ENCODE measurements at places on chromosomes 13 and 19.

DNA sequence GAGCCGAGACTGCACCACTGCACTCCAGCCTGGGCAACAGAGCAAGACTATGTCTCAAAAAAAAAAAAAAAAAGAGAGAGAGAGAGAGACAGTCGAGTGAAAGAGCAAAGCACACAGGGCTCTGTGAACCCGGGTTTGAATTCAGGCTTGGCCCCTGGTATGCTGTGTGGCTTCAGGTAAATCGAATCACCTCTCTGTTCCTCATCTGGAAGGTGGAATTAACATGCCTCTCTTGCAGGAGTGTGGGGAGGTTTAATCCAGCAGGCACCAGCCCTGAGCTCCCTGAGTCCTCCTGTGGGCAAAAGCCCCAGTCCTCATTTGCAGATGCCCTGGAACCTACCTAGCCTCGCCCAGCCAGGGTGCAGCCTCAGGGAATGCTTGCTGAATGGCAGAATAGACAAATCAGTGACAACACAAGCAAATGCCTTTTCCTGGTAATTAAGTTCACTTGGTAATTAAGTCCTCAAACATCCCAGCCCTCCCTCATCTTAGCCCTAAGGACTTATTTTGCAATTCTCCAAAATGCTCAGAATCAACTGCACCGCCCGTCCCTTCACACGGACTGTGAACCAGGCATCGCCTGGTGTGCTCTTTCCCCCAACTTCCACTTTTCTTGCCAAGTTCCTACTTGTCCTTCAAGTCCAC, 4.6 kb upstream of the ZNRF4 start:
- DNase-seq = no peak

DNA sequence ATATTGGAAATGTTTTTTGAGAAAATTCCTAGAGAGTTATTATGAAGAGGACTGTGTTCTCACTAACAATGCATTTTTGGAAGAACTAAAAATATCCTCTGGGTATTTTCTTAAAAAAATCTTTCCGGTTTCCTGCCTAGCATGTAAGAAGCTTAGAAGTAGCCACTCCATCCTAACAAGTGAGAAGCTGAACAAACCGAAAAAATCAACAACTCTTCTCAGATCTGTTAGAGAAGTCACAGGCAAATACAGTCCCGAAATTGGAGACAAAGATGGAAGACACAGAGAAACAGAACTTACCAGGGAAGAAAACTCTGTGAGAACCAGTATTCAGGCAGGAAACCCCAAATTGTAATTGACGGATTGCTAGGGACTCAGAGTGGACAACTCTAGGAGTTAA, 173.0 kb downstream of the KLF12 start:
- DNase-seq = no peak

DNA sequence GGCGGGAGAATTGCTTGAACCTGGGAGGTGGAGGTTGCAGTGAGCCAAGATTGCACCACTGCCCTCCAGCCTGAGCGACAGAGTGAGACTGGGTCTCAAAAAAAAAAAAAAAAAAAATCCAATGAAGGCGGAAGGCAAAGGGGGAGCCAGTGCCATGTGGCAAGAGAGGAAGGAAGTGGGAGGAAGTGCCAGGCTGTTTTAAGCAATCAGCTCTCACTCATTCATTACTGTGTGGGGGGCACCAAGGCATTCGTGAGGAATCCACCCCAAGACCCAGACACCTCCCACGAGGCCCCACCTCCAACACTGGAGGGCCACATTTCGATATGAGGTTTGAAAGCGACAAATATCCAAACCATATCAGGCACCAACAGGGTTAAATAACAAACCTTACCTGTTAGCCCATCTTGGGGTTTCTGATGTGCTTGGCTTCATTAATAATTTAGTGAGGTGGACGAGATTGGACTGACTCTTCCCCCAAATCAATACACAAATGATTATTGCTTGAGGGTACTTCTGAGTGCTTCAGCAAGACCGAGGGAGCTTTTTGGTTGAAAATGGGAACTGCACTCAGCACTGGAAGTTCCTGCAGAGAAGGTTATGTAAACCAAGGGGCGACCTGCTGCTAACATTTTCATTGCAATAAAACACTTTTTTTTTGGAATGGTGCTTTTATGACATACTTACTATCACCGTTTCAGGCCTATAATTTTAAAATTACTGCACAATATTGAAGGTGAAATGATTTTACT, 7.5 kb upstream of the LRP3 start:
- no peak for DNase-seq

- no peak for DNase-seq
Observed at GRCh38 chr19:42038666-42039065, 31.3 kb downstream of the GRIK5 start.

DNA sequence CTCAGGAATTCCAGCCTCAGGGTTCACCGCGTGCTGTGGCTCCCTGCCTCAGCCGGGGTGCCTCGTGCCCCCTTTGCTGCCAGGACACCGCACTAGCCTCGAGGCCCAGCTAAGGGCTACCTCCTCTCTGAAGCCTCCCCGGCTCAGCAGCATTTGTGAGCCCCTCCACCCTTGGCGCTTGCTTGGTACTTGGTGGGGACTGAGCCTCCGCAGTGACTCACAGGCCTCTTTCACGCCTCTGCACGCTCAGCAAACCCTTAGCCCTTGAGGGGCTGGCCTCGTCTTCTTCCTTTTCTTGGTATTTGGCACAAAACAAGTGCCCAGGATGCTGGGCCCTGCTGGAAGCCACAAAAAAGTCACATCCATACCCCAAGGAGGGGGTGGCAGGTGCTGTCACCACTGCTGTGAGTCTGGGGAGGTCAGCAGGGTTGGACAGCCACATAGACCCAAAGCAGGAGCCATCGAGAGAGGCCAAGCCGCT, 85.4 kb upstream of the TM9SF2 start:
- no peak for DNase-seq

- no peak for DNase-seq
Observed at GRCh38 chr13:93945621-93946020, 533.9 kb downstream of the DCT start.

DNA sequence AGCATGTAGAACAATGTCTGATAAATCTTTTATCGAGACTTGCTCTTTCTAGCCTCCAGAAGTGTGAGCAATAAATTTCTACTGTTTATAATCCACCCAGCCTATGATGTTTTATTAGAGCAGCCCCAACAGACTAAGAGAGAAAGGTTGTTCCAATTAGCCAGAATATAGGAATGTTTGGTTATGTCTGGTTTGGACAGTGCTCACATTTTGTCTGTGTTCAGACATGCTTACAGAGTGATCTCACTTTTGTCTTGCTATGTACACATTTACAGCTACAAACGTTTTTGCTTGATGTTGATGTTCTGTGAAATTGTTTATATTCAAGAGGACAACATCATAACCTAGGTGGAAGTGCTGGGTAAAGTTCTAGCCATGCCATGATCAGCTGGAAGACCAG, 18.0 kb upstream of the EVI5L start:
- DNase-seq = no peak

GRCh38 chr13:107969546-107969945, 245.8 kb downstream of the LIG4 start:
- DNase-seq = no peak

All from AG08395 (cell line).